ENCODE measurements at places on chromosomes 5 and 9.
A peak's percentile ranks its signal among the peaks of the same experiment; 100 is the strongest.

DNA sequence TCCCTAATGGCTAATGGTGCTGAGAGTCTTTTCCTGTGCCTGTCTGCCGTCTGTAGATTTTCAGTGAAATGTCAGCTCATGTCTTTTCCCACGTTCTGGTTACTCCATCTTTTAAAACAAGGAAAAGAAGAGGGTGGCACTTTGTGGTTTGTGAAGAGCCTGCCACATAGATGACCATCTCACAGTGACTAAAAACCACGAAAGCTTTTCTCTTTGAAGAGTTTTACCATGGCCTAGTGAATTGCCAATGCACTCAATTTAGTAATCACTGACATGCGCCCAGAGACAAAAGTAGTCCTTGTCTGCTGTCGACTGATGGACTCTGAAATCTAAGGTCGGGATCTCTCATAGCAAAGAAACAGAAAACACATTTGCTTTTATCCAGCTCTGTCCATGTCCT, 50.4 kb downstream of the SPATA31C2 start:
- DNase-seq: no peak

GRCh38 chr9:90433398-90433941, 209.2 kb downstream of the DIRAS2 start:
- no peak for DNase-seq

- DNase-seq: no peak
These were observed 8.3 kb downstream of the NFIL3 start for GRCh38 chr9:91415290-91415689.

- no peak for DNase-seq
These were observed 12.2 kb upstream of the MARCHF3 start for GRCh38 chr5:127042593-127042992.

GRCh38 chr5:143311428-143311827, 92.1 kb downstream of the NR3C1 start:
- no peak for DNase-seq

DNA sequence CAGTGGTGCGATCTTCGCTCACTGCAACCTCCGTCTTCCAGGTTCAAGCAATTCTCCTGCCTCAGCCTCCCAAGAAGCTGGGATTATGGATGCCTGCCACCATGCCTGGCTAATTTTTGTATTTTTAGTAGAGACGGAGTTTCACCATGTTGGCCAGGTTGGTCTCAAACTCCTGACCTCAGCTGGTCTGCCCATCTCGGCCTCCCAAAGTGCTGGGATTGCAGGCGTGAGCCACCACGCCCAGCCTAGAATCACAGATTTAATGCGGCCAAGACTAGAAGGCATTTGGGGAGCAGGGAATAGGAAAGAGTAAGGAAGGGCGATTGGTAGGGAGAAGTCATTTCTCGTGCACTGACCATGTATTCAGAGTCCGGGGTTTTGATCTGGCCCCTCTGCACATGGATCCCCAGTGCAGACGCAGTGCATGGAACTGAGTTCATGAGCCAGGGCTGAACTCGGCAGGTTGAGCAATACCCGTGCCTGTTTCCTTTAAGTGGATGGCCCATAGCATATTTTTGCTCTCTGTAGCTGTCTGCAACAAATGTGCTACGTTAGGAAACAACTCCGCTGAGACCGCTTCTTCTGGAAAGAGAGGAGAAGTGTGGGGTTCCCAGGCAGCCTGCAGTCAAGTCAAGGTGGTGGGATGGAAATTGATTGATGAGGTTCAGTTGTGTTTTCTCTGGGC, 3.4 kb upstream of the HMCN2 start:
- DNase-seq: no peak

- no peak for DNase-seq
These were observed 64.2 kb downstream of the SLC44A1 start for GRCh38 chr9:105308461-105309341.

GRCh38 chr9:87595610-87596009, 97.9 kb downstream of the DAPK1 start:
- DNase-seq: no peak

DNA sequence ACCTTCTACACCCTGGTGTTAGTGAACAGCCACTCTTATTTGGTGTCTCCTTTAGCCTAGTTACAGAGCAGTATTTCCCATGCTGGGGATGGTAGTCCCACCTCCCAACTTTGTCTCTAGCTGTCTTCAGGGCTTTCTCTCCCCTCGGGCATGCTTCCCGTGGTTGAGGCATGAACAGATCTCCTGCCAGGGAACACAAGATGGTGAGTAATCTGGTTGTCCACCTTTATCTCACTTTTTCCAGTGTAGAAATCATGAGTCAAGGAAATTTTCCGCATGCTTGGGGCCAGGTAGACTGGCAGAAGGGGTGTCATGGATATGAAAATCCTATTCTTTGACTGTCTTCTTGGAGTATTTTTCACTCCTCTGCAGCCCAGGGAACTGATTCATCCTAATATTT, 532.9 kb downstream of the ANXA1 start:
- DNase-seq: no peak

DNA sequence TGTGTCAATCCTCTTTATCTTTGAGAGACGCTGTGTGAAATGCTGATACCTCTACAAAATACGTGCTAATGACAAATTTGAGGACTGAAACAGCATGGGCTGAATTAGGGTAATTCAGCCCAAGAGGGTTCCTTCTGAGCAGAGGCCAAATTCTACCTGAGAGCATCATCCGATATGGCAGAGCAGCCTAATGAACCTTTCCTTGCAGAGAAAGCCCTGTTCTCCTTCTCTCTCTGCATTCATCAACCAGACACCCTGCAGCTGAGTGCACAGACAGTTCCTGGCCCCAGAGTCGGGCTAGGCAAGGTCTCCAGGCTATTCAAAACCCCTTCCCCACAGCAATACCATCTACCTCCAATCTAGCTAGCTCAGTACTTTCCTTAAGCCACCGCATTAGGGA, 77.9 kb downstream of the TRIM32 start:
- no peak for DNase-seq

GRCh38 chr5:180201051-180201987, 7.7 kb downstream of the RASGEF1C start:
- DNase-seq: no peak

GRCh38 chr9:22617156-22617555, 170.5 kb downstream of the DMRTA1 start:
- DNase-seq: no peak

GRCh38 chr9:100104314-100104713, 5.3 kb downstream of the INVS start:
- no peak for DNase-seq

- DNase-seq: no peak
These were observed 76.6 kb upstream of the ASTN2 start for GRCh38 chr9:117491491-117491890.

GRCh38 chr5:76715486-76715735, 515 bp upstream of the F2R start:
- DNase-seq: no peak

GRCh38 chr9:3008091-3008490, 164.2 kb upstream of the PUM3 start:
- DNase-seq: no peak

GRCh38 chr5:73825736-73826135, 199.7 kb downstream of the ARHGEF28 start:
- DNase-seq: no peak

DNA sequence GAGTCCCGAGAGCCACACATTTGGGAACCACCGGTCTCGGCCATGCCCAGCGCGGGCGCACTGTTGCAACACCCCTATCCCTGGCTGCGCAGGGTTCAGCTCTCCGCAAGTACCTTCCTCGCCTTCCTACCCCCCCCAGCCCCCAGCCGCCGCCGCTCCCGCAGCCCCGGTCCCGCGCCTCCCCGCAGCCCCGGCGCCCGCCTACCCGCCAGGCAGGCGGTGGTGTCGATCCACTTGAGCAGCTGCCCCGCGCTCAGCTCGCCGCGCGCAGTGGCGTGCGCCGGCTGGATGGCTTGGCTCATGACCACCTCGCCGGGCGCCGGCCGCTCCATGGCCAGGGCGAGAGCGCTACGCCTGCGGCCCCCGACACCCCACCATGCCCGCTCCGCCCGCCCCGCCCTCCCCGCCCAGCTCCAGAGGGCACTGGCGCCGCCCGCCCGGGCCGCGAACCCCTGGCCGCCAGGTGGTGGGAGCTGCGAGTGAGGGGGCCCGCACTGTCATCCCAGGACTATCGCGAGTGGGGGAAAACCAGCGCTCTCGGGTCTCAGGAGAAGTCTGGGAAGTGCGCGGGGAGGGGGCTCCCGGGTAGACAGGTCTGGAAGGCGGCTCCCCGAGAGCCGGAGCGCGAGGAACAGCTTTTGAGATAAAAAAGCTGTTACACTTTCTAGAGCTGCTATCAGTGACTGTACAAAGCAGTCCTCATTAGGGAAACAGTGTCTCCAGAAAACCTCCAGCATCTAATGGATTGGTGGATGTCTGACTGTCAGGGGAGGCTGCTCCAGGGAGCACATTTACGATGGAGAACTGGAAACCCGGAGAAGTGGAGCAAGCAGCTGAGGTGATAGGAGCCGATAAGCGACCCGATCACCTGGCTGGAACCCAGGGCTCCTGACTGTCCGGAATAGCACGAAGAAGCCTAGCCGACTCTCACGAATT, at the start of gene ACOT12:
TSS of gene ACOT12 (minus strand) at position 352 of the 936 bp plus-strand sequence. CDS start at position 332, 20 bp downstream.
- no peak for DNase-seq

DNA sequence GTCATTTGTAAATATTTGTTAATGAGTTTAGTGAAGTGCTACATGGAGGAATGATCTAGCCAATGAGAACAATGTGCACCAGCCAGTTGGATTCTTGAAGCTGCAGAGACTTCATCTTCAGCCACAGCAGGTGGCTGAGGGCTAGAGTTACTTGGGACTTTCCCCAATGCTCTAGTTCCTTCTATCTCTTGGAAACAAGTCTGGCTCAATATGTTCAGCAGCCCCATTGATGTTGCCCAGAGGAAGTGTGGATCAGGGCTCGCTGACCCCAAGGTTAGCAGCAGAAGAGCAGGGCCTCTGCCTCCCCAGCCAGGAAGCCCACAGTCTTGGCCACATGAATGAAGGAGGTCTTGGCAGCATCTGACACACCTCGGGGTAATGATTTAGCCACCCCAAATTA, 117.5 kb downstream of the SLC1A3 start:
- DNase-seq: no peak

DNA sequence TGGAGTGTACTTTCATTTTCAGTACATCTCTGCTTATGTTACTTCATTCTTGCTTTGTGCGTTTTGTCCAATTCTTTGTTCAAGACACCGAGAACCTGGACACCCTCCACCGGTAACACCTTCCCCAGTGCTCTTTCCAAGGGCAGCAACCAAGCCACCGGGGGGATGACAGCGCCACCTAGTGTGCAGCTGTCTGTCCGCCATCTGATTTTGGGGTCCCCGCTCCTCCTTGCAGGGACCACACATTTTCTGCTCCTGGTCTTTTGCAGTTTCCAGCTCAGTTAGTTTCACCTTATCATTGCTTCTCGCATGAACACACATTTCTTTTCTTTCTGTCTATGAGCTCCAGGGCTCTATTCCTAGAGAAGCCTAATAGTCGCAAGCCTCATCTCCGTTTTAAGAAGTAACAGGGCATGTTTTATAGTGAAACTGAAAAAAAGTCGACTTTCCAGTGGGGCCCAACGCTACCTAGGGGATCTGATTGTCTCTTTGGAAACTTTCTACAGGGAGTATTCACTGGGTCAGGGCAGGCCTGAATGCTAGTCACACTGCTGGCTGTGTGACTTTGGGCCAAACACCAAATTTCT, 152.1 kb downstream of the FSTL4 start:
- no peak for DNase-seq

DNA sequence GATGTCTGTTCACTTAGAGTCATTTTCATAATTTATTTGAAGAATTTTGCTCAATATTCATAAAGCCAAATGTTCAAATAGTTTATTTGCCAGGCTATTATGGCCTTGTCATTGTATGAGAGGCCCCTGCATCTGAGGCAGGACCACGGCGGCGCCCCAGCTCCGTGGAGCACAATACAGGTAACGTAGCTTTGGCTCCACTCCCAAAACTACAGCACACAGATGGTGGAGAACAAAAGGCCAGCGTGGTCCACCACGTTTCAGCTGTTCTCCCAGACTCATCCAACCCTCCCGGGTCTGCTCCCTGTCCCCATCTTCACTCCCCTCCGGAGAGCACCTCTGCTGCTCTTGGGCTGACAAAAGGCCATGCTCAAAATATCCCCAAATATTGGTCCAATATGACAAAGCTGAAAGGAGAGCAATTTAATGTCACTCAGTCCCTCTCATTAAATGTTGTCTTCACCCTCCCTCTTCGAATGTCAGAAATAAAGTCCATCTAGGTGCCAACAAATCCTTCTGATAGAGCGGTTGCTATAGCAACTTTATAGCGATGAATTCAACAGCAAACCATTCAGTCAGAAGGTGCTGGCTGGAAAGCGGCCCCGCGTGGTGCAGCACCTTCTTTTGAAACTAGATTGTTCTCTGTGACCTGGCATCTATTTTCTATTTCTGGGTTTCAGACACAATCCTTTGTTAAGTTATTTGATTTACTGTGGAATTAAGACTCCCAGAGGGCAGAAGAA, 504.3 kb downstream of the ARHGEF28 start:
- no peak for DNase-seq

DNA sequence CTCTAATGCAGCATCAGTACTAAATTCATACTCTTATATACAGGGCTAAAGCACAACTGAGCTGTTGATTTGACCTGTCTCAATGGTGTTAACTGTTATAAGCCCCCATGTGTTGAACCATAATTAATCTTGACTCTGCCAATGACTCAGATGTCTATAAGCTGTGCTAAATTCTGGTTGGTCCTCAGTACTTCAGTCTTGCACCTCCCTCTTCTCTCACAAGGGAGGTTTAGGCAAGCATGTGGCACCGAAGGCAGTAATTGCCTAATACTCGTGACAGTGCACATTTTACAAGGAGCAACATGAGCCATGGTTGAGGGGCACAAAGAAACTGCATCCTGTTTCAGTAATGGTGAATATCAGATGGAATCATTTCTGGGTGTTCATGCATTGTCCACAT, 255.9 kb downstream of the TRPM3 start:
- DNase-seq: no peak

GRCh38 chr5:177440211-177440989, 6.2 kb upstream of the PRR7 start:
- DNase-seq: no peak

GRCh38 chr5:107517185-107518033, 153.3 kb downstream of the EFNA5 start:
- no peak for DNase-seq

DNA sequence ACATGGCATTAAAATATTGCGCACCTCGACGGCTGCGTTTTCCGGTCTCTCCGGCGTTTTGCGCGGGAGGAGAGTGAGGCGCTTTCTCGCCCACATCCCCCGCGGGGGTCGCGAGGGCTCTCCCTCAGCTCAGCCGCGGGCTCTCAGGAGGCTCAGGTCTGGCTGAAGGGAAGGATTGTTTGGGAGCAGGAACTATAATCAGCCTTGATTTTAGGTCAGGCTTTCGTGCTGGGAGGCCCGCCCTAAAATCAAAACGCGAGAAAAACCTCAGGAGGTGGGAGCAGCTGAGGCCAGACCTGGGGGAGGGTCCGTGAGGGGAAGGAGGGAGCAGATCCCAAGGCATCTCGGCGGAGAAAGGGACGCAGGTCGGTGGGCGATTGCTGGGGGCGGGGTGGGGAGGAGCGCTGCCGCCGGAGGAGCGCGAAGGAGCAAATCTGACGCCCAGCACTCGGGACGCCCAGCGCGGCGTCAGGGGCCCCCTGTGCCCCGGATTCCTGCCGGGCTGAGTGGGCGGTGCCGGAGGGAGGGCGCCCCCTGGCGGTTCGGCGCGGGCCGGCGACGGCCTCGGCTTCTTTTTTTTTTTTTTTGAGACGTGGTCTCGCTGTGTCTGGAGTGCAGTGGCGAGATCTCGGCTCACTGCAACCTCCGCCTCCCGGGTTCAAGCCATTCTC, 18.7 kb upstream of the RNF130 start:
- DNase-seq: peak; percentile 58
